ENCODE measurements at places on chromosomes 11 and 22.

DNA sequence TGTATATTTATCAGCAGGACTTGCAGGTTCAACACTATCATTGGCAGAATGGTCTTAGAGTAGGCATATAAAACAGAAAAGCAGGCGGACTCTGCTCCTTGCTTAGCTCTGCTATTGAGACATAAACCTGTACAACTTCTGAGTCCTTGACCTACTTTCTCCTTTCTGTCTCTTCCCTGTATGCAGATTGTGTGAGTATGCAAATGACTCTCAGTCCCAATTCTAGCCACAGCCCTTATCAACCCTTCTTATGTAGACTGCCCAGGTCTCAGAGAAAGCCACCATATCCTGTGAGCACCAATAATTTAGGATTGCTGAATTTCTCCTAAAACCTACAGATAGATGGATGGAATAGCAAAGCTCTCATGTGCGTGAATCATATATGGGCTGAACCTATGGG, 367.6 kb upstream of the DDI1 start:
- DNase-seq, result no peak

- DNase-seq, result no peak
Observed at GRCh38 chr11:94336033-94336432, 31.7 kb downstream of the IZUMO1R start.

- no peak for DNase-seq
Observed at GRCh38 chr11:44437122-44437521, 127.2 kb upstream of the ALX4 start.

DNA sequence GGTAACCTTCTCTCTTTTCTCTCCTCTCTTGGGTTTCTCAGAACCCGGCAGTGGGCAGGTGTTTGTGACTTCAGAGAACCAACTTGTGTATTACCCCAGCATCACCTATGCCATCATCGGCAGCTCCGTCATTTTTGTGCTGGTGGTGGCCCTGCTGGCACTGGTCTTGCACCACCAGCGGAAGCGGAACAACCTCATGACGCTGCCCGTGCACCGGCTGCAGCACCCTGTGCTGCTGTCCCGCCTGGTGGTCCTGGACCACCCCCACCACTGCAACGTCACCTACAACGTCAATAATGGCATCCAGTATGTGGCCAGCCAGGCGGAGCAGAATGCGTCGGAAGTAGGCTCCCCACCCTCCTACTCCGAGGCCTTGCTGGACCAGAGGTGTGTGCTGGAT, 62.2 kb downstream of the COMMD9 start:
- DNase-seq, result no peak

GRCh38 chr11:76810151-76810853, 27.1 kb downstream of the TSKU start:
- no peak for DNase-seq

DNA sequence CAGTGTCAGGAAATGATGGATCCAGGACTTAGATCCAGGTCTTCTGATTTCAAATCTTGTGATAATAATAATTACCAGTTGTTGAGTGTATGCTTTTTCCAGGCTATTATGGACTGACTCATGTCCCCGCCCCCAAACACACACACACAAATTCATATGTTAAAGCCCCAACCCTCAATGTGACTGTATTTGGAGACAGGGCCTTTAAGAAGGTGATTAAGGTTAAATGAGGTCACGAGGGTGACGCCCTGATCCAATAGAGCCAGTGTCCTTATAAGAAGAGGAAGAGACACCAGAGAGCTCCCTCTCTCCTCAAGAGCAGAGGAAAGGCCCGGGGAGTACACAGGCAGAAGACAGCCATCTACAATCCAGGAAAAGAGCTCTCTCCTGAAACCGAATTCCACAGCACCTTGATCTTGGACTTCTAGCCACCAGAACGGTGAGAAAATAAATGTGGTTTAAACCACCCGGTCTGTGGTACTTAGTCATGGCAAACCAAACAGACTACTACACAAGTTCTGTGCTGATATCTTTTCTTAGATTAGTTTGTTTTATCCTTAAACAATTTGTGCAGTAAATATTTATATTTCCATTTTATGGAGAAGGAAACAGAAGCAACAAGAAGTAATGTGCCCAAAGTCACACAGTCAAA, 8.2 kb downstream of the TMPRSS5 start:
- DNase-seq, result no peak

- DNase-seq, result no peak
Observed at GRCh38 chr22:39264349-39265038, 19.7 kb upstream of the PDGFB start.

DNA sequence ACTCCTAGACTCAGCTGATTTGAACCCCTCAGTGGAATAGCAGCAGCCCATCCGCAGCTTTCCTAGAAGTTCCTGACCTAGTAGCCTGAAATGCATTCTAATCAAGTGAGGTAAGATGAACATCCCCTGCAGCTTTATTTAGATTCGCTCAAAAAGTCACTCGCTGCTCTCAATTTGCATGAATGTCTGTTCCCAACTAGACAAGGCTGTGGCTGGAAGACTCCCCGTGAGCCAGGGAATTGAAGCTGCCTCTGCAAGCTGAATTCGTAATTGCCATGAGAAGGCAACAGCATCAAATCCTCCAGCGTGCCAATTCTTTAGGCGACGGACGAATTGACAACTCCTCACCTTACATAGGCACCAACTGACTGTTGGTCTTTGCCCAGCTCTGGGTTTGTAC, 17.1 kb upstream of the SCN3B start:
- DNase-seq, result no peak

GRCh38 chr11:69008737-69009440, 4.2 kb downstream of the MRGPRF start:
- DNase-seq, result no peak

GRCh38 chr22:28171115-28171514, 252.1 kb upstream of the PITPNB start:
- no peak for DNase-seq

GRCh38 chr22:31814942-31815341, 61.1 kb downstream of the DEPDC5 start:
- DNase-seq, result no peak

DNA sequence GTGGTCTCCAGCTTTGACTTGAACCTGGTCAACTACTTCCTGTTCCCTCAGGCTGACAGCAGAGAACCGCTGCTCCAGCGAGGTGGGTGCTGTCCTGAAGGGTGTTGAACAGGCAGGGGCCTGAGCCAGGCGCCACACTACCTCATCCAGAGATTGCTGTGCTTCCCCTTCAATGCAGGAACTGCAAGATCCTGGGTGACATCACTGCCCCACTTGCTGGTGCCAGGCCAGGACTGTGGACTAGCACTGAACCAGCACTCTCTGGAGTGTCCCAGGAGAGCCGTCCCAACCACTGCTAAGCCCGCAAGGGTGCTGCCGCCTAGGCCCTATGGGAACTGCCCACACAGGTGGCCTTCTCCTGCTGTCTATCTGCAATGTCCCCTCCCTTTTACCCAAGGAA, 51.7 kb downstream of the GAB4 start:
- no peak for DNase-seq

- DNase-seq, result no peak
Observed at GRCh38 chr22:40679964-40680818, 907 bp downstream of the MCHR1 start.

DNA sequence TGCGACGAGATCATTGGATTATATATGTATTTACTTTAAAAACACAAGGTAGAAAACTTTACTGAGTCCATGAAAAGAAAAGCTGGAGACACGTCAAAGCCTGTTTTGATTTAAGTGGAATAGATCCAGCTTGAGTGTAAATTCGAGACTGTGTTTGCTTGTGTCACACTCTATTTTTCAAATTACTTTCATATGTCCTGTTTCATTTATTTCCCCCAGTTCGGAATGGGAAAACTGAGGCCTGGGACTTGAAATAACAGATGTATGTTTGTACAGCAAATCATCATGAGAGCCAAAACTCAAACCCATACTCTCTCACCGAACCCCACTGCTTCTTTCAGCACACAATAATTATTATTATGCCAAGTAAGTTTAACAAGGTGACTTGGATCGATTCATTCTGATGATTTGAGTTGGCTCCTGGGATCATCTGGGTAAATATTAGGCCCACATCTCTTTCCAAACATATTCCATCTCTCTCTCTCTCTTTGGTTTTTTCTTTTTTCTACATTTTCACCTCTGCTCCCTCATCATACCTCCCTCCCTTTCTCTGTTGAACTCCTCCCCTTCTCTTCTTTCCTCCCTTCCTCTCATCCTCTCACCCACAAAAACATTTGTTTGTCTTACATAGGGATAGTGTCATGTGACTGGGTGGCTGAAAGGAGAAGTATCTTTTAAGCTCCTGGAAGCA, 21.2 kb downstream of the FZD4 start:
- no peak for DNase-seq

GRCh38 chr22:19473578-19473977, 5.4 kb downstream of the UFD1 start:
- DNase-seq, result no peak

DNA sequence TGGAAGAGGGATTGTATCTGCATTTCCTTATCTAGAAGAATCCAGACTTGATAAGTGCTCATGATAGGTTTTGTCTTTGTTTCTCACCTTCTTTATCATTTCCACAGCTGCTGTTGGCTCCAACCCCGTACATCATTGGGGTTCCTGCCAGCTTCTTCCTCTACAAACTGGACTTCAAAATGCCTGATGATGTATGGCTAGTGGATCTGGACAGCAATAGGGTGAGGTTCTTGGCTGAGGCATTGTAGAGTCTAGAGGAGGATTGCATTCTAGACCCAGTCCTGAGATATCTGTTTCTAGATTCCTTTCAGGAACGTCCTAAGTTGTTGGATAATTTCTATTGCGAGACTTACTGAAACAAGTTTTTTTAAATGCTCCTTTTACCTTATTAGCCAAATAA, 8.1 kb downstream of the MADD start:
- DNase-seq, result no peak

DNA sequence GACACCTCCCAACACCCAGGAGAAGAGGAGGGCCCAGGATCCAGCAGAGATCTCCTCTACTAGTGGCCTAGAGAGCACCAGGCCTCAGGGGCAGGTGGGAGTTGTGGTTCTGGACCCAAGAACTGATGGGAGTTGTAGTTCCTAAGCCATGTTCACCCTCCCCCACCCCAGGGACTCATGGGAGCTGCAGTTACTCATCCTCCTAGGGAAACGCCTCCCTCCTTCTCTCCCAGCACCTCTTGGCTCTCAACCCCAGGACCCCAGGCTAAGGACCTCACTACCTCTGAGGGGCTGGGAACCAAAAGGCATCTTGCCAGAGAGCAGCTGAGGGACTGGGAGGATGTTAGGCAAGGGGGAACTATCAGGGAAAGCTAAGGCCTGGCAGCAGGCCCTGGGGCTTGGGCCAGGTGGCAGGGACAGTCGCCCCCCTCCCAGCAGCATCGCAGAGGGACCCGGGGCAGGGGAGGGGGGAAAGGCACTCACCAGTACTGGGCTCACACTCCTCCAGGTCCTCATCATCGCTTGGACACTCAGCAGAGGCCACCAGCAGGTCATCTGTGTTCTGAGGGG, 28.9 kb downstream of the SLC22A12 start:
- DNase-seq, result no peak

DNA sequence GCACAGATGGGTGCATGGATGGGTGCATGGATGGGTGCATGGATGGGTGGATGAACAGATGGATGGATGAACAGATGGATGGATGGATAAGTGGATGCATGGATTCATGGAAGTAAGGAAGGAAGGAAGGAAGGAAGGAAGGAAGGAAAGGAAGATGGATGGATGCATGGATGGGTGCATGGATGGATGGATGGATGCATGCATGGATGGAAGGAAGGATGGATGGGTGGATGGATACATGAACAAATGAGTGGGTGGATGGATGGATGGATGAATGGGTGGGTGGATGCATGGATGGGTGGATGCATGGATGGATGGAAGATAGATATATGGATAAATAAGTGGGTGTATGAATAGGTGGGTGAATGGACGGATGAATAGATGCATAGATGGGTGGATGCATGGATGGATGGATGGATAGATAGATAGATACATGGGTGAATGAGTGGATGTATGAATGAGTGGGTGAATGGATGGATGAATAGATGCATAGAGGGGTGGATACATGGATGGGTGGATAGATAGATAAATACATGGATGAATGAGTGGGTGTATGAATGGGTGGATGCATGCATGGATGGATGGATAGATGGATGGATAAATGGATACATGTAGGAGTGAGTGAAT, 32.5 kb downstream of the IGF2 start:
- DNase-seq, result no peak

- no peak for DNase-seq
Observed at GRCh38 chr11:9662273-9662672, 1.6 kb upstream of the SWAP70 start.

DNA sequence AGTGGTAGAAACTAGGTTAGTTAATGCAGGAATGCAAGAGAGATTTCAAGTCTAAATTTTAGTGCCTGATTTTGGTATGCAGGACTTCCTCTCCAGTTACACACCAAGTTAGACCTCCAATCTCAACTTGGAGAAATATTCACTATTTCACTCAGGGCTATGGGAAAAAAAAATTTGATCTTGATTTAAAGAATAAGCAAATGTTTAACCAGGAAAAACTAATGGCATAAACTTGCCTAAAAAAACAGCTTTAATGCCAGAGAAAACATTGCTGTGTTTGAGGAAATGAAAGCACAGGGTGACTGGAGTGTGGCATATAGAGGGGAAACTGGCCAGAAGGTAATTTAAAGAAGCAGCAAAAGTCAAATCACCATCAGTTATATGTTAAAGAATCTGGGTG, 575.4 kb upstream of the LRRC4C start:
- DNase-seq, result no peak

DNA sequence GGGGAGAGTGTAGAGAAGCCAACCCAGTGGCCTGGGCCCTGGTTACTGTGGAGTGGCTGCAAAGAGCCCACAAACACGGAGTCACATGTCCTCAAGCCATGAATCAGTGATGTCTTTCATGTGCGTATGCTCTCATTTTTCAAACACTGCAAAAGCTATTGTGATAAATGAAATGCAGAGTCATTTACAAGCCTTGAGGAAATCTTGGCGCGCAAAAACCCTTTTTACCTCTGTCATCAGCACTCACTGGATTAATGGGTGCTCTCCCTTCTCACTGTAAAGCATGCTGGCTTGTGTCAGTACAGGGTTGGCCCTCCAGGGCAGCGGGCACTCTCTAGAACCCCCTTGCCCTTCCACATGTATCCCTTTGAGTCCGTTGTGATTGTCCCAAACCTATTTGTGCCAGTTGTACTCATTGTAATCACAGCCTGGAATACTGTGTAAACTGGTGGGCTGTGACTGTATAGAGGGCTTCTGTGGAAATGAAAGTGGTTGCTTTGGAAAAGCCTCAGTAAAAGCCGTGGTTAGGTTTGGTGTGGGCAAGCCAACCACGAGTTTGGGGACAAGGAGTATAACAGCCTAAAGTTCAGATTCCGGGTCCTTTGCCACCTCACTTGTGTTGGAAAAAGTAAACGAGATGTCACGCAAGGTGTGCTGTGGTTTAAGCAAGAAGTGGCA, 10.4 kb downstream of the GNAZ start:
- DNase-seq, result no peak

GRCh38 chr22:24753914-24754313, 20.6 kb downstream of the PIWIL3 start:
- DNase-seq, result no peak

- no peak for DNase-seq
Observed at GRCh38 chr11:73320763-73321603, 12.9 kb downstream of the ARHGEF17 start.

All from effector memory CD8-positive, alpha-beta T cell (primary cell).